ENCODE measurements at places on chromosomes 7 and 10.

DNA sequence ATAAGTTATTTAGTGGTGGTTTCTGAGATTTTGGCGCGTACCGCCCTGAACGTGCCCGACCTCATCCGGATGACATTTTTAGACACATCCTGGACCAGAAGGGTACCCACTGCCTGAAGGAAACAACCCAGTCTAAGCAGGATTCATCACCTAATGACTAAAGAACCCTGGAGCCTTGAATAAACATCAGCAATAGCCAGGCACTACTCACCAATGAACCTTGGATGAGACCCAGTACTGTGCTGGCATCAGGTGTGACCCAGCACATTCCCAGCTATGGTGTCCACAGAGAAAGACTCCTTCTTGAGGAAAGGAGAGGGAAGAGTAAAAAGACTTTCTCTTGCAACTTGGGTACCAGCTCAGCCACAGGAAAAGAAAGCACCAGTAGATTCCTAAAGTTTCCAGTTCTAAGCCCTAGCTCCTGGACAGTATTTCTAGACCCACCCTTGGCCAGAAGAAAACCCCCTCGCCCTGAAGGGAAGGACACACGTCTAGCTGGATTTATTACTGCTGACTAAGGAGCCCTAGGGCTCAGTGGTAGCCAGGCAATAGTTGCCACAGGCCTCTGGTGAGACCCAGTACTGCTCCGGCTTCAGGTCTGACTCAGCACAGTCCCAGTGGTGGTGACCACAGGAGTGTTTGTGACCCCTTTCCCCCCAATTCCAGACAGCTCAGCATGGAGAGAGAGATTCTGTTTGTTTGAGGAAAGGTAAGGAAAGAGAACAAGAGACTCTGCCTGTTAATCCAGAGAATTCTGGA is 32.5 kb downstream of the ZNF277 start:
- DNase-seq: no peak

- DNase-seq: peak; percentile 73
Measured at GRCh38 chr7:92717993-92718716, 118.2 kb downstream of the CDK6 start.

- DNase-seq: no peak
Measured at GRCh38 chr10:6194311-6194710, 8.4 kb upstream of the PFKFB3 start.

- DNase-seq: no peak
Measured at GRCh38 chr10:49605216-49605938, 4.7 kb upstream of the SLC18A3 start.

DNA sequence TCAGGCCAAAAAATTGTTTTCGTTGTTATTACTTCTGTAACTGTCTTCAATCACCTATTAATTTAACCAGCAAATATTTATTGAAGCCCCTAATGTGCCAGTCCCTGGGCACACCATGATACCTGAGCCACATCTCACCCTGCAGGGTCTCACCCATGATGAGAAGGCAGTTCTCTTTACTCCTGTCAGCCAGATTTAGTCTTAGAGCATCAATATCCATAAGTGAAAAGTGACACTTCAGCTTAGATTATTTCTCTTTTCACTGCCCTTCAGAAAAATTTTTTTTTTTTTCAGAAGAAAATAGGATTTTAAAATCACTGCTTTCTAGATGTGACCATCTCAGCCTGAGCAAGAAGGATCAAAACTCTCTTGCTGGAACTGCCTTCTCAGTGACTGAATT is 258.6 kb upstream of the NFE2L3 start:
- no peak for DNase-seq

- DNase-seq: no peak
Measured at GRCh38 chr10:70960316-70960715, 72.0 kb upstream of the PCBD1 start.

DNA sequence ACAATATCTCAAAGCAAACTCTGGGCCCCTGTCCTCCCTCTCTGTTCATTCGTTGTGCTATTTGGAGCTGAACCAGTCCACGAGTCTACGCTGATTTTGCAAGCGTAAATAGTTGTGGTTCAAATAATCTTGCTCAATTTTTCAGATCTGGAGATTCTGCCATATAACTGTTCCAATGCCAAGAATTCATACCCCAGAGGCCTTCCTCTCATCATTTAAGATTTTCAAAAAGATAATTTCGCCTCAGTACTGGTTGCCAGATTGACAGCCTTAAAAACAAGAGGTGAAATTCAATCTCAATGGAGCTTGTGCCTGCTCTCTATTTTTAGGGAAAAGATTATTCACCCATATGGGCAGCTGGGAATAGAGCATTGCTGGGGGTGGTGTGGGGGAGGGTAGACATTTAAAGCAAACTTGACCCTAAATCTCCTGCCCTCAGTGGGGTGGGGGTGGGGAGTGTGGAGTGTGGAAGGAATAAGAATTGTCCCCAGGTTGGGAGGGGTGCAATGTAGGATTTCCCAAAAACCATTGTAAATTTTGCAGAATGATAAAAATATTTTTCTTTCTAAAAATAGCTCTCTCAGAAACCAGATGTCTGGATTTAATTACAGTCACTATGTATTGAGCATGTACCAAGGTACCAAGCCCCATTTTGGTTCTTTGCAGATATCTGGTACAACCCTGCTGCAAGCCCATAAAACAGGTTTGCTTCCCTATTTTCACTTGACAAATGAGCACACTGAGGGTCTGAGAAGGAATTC is 104.7 kb upstream of the EEPD1 start:
- no peak for DNase-seq

- no peak for DNase-seq
Measured at GRCh38 chr7:101238226-101239182, 902 bp upstream of the CLDN15 start.

GRCh38 chr10:116437076-116437692 is 9.5 kb downstream of the PNLIPRP3 start:
- no peak for DNase-seq

DNA sequence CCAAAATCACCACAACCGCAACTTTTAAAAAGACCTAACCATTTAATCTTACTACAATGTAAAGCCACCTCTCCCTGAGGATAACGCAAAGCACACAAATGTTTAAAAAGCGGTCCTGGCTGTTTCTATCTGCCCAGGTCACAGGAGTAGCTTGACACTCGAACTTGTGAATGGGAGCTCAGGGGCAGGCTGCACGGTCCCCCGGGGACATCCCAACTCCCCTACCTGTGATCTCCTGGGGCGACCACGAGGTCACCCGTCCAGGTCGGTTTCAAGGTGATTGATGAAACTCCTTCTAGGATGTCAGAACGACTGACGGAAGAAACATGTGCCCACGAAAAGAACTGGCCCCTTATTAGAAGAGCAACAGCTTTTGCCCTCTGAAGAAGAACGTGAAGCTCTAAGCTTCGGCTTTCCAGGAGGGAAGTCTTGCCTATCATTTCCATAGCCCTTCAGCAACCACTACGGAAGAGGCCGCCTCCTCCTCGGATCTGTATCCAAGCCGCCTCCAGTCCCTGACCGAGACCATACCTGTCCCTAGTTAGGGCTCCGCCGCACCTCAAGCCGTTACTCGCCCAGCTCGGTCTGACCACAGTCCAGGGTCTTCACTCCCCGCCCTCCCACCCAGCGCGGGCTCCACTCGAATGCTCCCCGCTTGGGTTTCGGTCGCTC is 459 bp downstream of the CYCS start:
- no peak for DNase-seq

DNA sequence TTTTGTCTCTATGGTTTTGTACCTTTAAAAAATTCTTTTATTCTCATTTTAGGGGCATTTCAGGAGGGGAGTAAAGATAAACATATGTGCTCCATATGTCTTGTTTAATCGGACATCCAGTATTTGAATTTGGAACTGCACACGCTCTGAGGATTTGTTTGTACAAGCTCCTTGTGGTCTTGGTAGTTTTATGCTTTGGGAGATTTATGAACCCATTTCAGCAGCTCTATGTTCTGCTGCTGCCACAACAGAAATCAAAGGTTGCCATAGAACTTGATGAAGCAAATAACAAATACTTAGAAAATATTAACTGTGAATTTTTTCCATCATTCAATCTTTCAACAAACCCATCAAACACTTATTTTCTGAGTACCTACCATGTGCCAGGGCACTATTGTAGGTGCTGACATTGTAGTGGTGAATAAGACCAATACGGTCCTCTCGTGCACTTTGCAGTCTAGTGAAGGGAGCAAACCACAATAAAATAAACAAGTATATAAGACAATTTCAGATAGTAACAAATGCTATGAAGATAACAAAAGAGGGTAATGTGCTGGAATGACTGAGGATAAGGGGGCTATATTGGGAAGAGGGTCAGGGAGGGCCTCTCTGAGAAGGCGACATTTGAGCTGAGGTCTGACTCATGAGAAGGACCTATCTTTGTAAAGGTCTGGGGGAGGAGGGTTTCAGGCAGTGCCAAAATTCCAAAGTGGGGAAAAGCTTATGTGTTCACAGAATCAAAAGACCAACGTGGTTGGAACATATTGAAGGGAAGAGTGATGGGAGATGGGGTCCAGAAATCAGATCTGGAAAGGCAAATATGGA is 30.4 kb downstream of the MYPN start:
- no peak for DNase-seq

- no peak for DNase-seq
Measured at GRCh38 chr7:123823898-123824753, 20.8 kb upstream of the HYAL4 start.

GRCh38 chr10:17101910-17102266 is 27.7 kb downstream of the CUBN start:
- DNase-seq: no peak

- DNase-seq: peak; percentile 31
Measured at GRCh38 chr10:95445223-95445836, 115.8 kb downstream of the SORBS1 start.

DNA sequence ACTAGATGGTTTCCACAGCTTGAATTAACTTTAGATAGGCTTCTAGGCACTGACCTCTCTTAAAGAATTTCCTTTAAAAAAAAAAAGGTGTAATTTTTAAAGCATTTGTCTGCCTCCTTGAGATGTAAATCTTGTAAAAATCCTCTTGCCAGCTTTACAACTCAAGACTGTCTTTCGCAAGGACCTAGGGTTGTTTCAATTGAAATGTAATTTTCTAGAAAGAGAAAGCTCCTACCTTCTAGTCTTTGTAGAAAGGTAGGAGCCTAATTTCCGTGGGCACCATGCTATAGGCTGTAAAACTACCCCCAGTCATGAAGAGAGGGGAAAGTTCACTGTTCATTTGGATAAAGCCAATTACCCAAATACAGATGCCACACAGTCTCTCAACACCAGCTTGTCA is 228.8 kb upstream of the TMEM229A start:
- no peak for DNase-seq

DNA sequence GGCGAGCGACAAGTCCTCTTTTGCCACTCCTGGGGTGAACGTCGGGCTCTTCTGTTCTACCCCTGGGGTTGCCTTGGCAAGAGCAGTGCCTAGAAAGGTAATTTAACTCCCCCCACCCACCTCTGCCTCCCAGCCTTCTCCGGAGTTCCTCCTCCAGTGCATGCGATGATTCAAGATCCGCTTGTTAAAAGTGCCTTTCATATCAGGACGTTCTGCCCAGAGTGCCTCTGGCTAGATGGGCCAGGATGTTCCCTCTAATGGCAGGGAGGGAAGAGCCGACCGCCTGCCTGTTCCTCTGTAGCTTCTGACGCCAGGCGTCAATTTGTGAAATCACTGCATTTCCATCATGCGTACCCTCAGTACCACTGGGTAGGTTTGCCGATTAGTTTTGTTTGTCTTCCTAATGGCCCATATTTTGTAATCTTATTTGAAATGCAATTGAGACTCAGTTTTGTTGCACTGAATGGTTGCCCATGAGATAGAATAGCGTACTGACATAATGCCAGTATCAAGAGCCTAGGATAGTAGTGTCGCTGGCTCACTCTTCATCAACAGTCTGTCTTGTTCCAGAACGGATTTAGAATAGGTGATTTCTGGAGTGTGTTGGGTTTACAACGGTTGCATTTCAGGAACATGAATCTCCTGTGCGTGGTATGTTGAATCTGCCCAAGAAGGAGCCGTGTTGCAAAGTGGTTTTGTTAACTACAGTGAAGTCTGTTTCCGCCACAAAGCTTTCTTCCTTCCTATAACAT is 13.5 kb downstream of the ECHDC3 start:
- DNase-seq: no peak

DNA sequence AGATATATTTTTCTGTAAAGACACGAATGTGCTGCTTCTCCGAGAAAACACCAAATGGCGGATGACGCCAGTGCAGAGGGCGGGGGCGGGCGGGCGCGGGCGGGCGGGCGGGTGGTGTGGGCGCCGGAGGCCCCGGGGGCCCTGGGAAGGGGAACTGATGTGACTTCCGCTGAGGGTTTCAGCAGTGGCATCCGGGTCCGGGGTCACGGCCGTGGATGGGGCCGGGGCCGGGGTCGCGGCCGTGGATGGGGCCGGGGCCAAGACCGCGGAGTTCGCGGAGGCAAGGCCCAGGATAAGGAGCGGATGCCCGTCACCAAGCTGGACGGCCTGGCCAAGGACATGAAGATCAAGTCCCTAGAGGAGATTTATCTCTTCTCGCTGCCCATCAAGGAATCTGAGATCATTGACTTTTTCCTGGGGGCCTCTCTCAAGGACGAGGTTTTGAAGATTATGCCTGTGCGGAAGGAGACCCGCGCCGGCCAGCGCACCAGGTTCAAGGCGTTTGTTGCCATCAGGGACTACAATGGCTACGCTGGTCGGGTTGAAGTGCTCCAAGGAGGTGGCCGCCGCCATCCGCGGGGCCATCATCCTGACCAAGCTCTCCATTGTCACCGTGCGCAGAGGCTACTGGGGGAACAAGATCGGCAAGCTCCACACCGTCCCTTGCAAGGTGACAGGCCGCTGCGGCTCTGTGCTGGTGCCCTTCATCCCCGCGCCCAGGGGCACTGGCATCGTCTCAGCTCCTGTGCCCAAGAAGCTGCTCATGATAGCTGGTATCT is 20.3 kb upstream of the IGF2BP3 start:
- no peak for DNase-seq

- no peak for DNase-seq
Measured at GRCh38 chr10:116026315-116026714, 246.7 kb downstream of the GFRA1 start.

DNA sequence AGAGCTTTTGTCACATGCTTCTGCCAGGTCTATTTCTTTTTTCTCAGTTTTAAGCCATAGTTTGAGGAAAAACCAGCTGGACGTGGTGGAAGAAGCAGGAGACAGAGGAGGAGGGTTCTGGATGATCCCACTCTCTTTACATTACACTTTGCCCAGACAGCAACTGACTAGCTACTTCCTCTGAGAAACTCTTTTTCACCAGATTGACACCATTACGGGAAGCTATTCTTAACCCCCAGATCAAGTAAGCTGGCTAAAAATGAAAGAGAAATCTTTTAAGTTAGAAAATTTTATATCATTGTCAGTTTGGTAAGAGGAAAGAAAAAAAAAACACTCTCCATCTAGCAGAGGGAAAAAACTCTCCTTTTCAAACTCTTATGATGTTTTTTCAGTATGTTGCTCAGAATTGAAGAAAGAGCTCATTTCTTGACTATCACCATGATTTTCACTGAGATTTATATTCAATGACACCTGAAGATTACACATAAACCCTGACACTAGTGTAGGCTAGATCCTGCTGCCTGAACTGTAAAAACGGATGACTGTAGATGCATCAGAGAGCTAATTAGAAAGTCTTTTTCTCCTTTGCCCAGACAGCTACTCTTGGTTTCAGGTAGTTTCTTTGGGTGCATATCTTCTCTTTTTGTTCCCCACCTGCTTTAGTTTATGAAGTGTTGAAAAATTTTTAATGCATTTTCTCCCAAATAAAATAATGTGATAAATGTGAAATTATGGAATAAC is 203.1 kb downstream of the TFEC start:
- no peak for DNase-seq
